ENCODE measurements at places on chromosomes 12 and 14.
A peak's percentile ranks its signal among the peaks of the same experiment; 100 is the strongest.

DNA sequence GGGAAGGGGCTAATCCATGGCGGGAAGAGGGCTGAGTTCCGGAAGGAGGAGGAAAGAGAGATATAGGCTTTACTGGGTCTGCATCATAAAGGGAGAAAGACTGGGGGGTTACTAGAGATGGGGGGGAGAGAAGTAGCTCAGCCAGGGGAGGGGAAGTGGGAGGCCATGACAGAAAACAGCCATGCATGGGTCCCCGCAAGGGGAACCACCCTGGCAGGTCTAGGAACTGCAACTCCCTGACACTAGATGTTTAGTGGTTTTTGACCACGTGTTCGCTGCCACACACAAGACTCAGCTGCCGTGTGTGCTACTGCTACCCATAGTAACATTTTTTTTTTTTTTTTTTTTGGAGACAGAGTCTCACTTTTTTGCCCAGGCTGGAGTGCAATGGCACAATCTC, 145.0 kb downstream of the RIMBP2 start:
- DNase-seq: no peak

- DNase-seq: no peak
Observed at GRCh38 chr14:78308079-78308478, 137.9 kb downstream of the NRXN3 start.

GRCh38 chr12:113467142-113467501, 4.5 kb downstream of the LHX5 start:
- no peak for DNase-seq

- no peak for DNase-seq
Observed at GRCh38 chr12:87930033-87930432, 99.2 kb downstream of the C12orf50 start.

GRCh38 chr14:102723650-102724049, 53.6 kb upstream of the TRAF3 start:
- DNase-seq: no peak

GRCh38 chr14:64475585-64476273, 10.4 kb downstream of the AKAP5 start:
- no peak for DNase-seq

- no peak for DNase-seq
Observed at GRCh38 chr12:106759526-106760183, 14.8 kb upstream of the RIC8B start.

GRCh38 chr14:38198425-38198824, 9.3 kb upstream of the SSTR1 start:
- no peak for DNase-seq

DNA sequence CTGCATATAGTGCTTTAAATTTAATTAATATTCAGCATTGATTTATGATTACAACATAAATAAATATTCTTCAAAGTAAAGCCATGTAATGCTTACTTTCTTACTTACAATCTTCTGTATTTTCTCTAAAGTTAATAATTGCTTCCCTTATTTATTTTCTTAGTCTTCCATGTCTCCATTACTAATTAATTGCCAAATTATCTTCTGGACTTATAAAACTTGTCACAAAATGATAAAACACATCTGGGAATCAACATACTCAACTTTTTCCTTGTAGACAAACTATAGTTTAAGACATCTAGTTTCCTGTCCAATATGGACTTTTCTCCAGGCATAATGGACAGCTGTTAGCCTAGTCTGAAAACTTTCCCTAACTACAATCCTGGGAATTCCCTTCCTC, 466.6 kb downstream of the FLRT2 start:
- no peak for DNase-seq

GRCh38 chr14:52391881-52392615, 77.9 kb downstream of the PTGER2 start:
- no peak for DNase-seq

DNA sequence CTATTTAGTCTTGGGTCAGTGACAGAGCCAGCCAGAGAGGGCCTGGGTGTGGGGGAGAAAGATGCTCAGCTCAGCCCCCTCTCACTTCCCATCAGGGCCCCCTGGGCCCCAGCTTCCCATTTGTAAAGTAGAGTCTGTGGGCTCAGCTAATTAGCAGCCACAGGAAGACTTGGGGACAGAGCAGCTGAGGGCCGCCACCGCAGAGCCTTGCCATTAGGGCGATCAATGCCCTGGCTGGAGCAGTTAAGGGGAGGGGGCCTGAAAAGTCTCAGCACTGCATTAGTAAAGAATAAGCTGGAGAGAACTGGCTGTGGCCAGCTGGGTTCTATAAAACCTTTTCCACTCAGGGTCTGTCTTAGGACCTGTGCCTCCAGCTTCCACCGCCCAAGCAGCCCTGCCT, 2.7 kb downstream of the PLEKHD1 start:
- no peak for DNase-seq

- no peak for DNase-seq
Observed at GRCh38 chr14:57560681-57561080, 67.0 kb upstream of the CCDC198 start.

GRCh38 chr14:81301813-81302212, 81.1 kb upstream of the GTF2A1 start:
- no peak for DNase-seq

GRCh38 chr14:74575936-74576335, 36.1 kb downstream of the LTBP2 start:
- DNase-seq: no peak

DNA sequence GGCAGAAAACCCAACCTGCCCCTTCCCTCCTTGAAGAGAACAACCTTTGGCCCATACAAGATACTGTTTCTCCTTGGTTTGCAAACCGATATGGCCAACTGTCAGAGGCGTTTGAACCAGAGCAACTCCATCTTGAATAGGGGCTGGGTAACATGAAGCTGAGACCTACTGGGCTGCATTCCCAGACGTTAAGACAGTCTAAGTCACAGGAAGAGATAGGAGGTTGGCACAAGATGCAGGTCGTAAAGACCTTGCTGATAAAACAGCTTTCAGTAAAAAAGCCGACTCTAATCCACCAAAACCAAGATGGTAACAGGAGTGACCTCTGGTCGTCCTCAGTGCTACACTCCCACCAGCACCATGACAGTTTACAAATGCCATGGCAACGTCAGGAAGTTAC, 42.7 kb upstream of the TMEM132C start:
- no peak for DNase-seq

GRCh38 chr14:89909586-89909985, 44.9 kb downstream of the EFCAB11 start:
- DNase-seq: no peak

- no peak for DNase-seq
Observed at GRCh38 chr12:80761838-80762237, 45.1 kb downstream of the MYF5 start.

- no peak for DNase-seq
Observed at GRCh38 chr12:57609781-57610553, 1.3 kb upstream of the ARHGEF25 start.

- DNase-seq: no peak
Observed at GRCh38 chr14:100470523-100470897, 116.7 kb downstream of the BEGAIN start.

GRCh38 chr14:53714495-53715192, 242.0 kb downstream of the BMP4 start:
- no peak for DNase-seq

GRCh38 chr12:68031174-68031573, 41.9 kb downstream of the IFNG-AS1 start:
- no peak for DNase-seq

DNA sequence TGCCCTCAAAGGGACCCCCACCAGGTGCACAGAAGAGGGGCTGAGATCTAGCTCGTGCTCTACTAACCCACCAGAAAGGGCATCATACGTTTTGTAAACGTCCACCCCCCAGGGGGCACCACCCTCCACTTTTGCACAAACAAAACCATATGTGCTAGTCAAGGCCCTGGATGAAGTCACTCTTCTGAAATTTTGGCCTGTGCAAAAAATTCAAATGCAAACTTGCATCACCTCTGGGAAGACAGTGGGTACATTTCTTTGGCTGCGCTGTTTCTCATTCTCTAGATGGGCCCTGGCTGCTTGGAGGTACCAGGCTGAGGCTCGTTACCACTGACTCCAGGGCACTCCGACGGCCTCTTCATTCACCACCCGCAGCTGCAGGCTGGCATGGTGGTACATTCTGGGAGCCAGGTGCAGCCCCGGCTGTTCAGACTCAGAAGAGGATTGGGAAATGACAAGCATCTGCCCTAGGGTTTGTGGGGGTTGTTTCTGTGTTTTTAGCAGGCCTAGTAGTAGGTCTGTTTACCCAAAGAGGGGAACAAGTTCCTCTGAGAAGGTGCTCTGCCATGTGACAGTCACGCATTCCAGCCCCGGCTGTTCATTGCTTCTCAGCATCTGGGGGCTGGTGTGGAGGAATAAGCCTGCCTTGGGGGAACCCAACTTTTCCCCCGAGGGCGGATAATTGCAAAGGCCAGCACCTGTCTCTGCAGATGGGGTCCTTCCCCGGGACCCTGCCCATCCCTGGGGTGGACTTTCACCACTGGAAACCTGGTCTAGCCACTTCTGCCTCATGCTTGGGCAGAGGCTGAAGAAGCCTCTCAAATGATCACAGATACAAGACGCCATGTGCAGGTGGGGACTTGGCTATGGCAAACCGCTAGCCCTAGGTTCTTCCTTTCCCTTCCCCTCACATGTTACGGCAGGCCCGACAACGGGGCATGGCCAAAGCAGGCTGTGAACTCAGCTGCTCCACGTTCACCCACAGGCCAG, 147.6 kb downstream of the DPF3 start:
- no peak for DNase-seq

GRCh38 chr12:12807970-12808702, 5.0 kb upstream of the DDX47 start:
- DNase-seq: peak; percentile 51

DNA sequence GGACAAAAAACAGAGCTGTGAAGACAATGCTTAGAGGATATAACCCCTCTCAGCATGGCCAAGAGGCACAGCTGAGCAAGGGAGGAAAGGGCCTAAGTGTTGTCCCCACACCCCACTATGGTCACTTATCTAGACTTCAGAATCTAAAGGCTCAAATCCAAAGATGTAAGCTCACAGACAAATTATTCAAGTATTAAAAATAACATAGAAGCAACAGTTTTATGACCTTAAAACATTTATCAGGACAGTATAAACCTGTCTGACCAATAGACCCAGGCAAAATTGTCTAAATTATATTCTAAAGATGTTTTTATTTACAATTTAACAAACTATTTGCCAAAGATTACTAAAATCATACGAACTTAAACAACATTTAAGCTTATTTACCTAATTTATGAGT, 28.1 kb upstream of the PRICKLE1 start:
- no peak for DNase-seq

DNA sequence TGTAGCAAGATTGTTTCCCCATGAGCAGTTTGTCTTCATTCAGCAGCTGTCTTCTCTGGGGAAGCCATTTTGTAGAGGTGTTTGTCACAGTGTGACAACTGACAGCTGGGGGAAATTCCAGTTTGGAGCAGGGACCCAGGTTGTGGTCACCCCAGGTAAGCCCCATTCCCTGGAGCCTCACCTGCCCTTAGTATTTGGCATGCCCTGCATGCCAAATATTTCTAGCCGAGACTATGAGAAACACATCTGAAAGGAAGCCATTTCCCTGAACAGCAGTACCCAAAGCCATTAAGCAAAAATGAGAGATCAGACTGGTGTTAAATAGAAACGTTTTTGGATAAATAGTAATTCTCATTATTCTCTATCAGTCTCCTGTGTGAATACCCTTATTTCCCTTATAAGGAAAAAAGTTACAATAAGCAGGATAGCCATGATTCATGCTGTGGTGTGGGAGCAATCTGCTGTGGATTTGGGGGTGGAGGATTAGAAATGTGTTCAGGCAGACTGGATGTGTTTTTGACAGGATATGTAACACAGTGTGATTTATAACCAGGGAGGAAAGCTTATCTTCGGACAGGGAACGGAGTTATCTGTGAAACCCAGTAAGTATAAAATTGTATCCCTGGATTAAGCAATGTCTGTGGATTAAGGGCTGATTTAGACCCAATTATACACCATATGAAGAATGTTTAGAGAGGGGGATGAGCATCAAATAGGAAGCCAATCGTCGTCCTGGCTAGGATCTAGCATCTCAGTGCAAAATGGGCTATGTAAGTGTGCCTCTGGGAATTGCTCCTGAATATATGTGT, 68.9 kb downstream of the DAD1 start:
- DNase-seq: no peak

DNA sequence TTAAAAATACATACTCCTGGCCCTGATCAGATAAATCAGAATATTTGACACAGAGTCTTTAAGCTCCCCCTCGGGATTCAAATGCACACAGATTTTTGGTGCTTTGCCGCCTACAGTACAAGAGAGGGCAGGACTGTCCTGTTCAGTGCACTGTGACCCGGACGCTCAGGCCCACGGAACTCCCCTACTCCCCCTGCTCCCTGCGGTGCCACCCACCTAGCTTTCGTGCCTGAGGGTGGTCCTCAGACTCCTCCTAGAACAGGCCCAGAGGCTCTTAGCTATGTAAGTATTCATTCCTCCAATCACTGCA, 13.7 kb upstream of the SERPINA3 start:
- DNase-seq: no peak

- no peak for DNase-seq
Observed at GRCh38 chr12:125487336-125487735, 422.1 kb downstream of the AACS start.

DNA sequence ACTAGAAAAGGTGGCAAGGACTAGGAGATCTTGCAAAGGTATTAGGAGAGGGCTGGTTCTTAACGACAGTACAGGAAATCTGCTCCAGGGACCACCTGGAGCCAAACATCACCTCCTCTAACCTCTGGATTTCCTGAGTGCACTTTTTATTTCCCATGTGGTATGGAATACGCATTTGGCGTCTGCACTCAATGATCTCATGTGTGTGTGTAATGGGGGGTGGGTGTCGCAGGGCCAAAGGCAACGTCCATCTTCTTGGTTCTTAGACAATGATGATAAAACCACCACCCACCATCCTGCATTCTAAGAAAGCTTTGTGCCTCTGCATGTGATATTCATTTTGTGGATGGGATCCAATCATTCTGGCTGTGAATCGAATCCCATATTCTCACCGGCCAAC, 68.8 kb downstream of the CLMN start:
- DNase-seq: no peak

DNA sequence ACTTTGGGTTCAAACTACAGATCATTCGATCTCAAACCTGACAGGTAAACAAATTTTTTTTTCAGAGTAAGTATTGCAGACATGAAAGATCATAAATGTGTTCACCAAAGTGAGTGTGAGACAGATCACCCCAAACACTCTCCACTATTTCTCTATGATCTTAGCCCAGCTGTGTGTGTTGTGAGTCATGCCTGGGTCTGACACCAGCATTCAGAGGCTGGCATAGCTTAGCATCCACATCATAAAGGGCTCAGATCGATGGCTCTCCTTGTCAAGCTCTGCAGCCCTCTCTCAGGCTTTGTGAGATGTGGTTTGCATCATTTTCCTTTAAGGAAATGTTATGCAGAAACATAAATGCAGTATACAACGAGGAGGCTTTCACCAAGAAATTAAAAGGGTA, 164.9 kb downstream of the ETV6 start:
- peak; percentile 46 for DNase-seq
